ENCODE measurements at places on chromosomes 4 and X.

DNA sequence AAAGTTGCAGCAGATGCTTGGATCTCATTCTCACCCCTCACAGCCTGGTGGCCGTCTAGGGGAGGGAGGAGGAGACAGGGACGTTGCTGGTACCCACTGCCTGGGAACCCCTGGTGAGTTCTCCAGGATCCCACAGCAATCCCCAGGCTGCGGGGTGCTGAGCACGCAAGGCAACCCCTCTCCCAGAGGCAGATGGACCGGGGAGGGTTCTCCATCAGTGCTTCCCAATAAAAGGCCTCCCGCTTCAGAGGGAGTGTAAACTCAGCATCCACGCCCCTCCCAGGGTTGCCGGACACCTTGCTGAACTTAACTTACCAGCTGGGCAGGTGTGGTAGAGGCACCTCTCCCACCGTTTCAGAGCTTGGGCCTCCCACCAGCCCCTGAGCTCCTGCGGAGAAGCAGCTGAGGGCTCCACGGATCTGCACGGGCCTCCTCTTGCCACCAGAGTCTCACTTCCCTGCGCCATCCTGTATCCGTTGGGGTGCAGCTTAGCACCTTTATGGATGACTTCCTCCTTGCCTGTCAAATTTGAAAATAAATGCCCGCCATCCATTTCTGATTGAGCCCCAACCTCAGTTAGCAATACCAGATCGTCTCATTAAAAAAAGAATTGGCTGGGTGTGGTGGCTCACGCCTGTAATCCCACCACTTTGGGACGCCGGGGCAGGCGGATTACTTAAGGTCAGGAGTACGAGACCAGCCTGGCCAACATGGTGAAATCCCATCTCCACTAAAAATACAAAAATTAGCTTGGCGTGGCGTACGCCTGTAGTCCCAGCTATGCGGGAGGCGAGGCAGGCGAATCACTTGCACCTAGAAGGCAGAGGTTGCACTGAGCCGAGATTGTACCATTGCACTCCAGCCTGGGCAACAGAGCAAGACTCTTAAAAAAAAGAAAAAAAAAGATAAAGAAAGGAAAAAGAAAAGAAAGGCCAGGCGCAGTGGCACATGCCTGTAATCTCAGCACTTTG, 14.8 kb upstream of the TBC1D14 start:
- DNase-seq, result no peak

- DNase-seq, result no peak
Observed at GRCh38 chr4:37370052-37370451, 125.5 kb downstream of the NWD2 start.

- DNase-seq, result no peak
Observed at GRCh38 chrX:47539860-47540259, 21.1 kb upstream of the ARAF start.

- DNase-seq, result no peak
Observed at GRCh38 chrX:34338046-34338445, 205.9 kb upstream of the FAM47A start.

GRCh38 chrX:110665223-110666002, 130.2 kb downstream of the CHRDL1 start:
- no peak for DNase-seq

- DNase-seq, result no peak
Observed at GRCh38 chr4:151670843-151671242, 90.0 kb downstream of the GATB start.

DNA sequence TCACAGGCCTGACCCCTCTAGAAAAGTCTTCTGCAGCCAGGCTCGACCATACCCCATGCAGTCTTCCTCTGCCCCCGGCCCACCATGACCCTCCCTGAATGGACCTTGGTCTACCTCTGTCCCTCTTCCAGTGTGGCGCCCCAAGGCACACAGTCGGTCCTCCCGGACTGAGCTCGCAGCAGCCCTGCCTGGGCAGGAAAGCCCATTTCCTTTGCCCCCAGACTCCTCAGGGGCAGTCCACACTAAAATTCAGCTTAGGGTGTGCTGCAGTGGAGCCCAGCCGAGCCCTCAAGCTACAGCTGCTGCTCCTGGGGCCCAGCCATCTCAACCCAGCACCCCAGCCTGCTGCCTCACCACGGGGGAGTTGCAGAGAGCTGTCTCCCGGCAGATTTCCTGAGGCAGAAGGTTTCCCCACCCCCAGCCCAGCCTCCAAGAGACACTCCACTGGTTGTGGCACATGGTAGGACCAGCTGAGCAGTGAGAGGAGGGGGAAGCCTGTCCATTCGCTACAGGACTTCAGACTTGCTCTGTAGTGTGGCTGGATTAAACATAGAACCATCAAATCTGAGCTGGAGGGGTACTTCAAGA, 37.5 kb upstream of the IQSEC2 start:
- DNase-seq, result no peak

- DNase-seq, result no peak
Observed at GRCh38 chr4:183702492-183702891, 43.4 kb downstream of the TRAPPC11 start.

DNA sequence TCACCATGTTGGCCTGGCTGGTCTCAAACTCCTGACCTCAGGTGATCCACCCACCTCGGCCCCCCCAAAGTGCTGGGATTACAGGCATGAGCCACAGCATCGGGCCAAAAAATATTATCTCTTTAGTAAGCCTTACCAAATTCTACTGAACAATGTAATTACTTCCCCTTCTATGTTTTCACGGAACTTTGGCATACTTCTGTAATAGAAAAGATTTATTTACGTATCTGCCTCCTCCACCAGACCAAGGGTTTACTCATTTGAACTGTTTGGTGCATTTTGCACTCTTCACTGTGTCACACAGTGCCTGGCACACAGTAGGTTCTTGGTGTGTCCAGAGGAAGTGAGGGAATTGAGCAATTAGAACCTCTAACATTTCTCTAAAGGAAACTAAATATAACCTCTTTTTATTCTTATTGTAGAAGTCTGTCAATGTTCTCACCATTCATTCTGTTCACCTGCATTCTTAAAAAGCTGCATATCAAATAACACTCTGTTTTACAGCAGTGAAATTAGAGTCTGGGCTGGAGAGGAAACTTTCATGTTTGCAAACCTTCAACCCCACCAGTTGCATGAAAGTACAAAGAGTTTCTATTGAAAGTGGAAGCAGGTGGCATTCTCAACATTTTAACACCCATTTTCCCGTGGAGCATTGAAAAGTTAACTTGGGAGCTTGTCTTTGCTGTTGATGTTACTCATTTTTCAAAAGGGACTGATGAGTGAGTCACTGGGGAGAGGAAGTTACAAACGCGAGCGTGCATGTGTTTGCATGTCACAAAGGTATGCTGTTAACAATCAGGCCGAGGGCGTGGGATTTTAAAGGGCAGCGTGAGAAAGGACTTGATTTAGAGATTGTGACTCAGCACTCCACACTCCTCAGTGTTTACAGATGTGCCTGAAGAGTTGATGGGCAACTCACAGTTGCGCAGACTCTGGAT, 314.1 kb downstream of the STK32B start:
- DNase-seq, result no peak

DNA sequence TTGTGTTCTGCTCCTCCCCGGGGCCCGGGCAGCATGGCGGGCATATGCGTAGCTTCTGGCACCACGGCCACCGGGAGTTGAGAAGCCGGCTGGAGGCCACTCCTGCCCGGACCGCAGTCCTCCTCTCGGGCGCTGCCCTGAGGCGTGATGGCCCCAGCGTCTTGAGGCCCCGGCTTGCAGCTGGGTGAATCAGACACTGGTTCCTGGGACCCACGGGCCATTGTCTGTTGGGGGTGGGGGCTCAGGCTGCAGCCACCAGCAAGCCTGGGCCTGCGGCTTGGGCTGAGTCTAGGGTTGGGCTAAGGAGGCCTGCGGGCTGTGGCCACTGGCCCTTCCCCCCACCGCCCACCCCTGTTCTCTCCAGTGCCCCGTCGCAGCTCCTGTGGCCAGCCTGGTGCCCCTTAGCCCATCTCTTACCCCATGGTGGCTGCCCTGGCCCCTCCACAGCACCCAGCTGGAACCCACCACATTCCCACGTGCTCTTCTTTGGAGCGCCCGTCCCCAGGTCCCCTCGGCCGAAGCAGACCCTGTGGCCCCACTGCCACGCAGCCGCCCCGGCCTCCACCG, 6.7 kb upstream of the UVSSA start:
- no peak for DNase-seq

DNA sequence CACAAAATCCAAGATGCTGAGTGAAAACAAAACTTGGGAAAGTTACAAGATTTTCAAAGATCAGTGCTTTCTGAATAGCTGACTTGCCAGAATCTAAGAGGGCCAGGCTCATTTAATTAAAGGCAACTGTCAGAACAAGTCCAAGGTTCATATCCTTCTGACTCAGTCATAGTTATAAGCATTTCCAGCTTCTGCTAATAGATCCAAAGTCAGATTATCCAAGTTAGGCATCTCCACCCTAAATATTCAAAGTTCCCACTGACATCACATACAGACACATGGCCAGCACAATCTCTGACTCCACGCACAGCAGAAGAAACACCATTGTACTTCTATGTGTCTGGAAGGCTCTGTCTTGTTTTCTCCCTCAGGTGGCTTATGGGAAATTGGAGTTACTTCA, 41.8 kb downstream of the GASK1B start:
- no peak for DNase-seq

DNA sequence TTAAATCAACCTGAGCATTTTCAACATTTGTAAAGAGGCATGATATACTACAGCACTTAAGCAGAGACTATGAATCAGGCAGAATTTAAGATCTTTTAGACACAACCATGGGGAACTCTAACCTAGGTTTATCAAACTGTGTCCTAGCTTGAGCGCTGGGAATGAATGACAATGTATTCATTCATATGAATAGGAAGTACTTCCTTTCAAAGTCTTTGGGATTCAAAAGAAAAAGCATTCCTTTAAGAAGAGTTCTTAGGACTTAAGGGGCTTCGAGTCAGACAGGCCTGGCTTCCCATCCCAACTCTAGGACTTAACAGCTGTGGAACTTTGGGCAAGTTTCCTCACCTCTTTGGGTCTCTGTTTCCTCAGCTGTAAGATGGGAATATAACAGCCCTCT, 104.6 kb downstream of the ANAPC4 start:
- no peak for DNase-seq

DNA sequence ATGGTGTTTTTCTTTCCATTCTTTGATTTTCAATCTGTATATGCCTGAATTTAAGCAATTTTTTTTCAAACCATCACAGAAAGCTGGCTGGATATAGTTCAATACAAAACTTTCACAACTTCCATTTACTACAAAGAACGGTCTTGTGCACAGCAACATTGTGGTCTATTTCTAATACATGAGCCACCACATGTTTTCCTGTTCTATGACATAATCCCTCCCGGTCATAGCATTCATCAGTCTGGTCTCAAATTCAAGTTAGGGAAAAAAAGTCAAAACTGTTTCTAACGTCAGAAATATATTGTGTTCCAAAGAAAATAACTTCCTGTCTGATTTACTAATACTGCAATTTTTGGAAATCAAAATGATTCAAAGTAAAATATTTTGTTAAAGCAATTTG, 7.5 kb upstream of the CXCL6 start:
- DNase-seq, result no peak

GRCh38 chr4:41256740-41257256, at the start of gene UCHL1:
Gene UCHL1, plus strand, starts transcription at chr4:41256928. Its CDS starts 49 bp downstream, at chr4:41256977.
- DNase-seq, result peak; percentile 30

DNA sequence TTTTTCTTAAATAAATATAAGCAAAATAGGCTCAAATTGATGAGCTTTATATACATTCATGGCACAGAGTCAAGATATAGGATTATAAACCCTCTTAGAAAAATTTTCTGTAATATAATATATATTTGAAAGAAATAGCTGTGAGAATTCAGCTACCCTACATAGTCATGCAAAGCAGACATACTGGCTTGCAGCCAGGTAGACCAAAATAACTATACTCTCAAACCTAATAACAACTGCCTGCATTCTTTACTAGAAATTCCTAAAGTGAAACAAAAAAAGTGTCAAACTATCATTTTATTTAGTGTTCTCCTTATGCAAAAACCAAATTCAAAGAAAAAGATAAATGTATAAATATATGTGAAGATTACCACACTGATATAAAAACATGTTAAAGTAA, 1390.2 kb downstream of the C4orf33 start:
- no peak for DNase-seq

DNA sequence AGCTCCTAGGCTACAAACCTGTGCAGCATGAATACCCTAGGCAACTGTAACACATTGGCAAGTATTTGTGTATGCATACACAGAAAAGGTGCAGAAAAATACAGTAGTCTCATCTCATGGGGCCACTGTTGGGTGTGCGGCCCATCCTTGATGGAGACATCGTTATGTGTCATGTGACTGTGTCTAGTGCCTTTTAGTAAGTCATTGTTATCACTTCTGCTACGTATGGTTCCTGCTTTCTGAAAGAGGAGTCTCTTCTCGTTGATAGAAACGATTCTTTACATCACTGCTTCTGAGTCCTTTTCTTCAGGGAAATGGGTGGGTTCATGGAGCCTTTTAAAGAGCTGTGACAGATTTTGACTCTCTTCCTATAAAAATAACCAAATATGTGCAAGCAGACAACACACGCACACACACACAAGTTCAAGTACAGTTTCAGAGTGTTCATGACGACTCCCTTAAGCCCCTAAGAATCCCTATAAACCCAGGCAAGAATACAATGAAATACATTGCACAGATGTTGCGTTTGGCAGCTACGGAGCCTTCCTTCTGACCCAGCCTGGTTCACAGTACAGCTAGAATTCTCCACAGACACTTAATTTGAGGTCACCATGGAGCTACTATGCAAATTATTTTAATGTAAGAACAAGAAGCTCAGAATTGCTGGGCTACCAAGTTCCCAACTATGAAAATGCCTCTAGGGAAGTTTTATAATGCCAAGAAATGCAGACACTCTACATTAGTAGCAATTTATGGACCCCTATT, 10.2 kb upstream of the STK32B start:
- no peak for DNase-seq

DNA sequence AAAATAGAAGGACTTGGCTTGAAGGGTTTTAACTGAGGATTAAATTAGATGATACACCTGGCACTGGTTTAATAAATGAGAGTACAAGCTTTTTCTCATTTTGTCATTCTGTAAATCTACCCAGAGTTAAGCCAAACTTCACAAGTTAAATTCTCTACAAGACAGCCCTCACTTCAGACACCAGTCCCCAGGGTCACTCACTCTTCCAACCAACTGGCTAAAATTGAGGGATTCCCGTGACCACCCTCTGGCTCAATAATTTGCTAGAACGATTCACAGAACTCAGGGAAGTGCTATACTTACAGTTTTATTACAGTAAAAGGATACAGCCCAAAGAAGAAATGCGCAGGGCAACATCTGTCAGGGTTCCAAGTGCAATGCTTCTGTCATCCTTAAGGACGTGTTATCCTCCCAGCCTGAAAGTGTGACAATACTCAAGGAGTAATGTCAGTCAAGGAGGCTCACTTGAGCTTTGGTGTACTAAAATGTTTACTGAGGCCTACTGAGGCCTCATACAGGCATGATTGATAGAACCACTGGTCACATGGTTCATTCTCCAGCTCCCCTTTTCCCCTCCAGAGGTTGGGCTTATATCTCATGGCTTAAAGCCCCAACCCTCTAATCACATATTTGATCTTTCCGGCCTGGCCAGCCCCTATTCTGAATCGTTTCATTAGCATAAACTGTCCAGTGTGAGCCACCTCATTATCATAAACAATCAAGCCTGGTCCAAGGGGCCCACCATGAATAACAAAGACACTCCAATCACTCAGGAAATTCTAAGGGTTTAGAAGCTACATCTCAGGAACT, 9.6 kb upstream of the TMSB4X start:
- DNase-seq, result no peak

All from GM20000 (cell line).